ENCODE measurements at places on chromosomes 13 and 19.

DNA sequence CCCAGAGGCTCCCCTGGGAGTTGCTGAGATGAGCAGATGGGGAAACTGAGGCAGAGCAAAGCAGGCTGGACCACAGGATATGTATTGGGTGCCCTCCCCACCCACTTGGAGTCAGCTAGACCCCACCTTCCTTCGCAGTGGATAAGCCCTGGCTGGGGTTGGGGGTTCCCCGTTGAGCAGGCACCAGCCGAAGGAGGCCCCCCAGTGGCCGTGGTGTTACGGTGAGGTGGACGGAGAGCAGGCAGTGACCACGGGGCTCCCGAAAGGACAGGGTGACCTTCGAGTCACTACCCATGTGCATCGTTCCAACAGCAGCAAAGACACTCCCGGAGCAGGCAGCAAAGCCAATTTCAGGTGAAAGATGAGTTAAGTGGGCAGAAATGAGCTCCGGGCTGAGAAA is 62.4 kb upstream of the ADGRE5 start:
- DNase-seq = no peak

- DNase-seq = no peak
Observed at GRCh38 chr19:47529018-47529742, 14.3 kb upstream of the NAPA start.

DNA sequence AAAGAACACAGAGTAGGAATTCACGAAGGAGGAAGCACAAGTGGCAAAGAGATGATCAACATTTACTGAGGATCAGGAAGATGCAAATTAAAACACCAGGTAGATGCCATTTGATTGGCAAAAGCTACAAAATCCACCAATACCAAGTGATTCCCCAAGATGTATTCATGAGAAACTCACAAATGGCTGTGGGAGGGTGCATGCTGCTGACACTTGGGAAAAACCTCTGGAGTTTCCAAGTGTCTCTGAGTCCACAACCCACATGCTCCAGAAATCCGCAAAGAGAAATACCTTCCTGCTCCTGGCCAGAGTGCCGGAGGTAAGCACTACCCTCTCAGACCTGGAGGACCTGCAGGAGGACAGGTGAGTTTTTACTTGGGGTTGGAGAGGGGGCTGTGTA is 35.7 kb downstream of the ARRDC2 start:
- no peak for DNase-seq

GRCh38 chr19:51544038-51544437 is 12.6 kb upstream of the SIGLEC6 start:
- no peak for DNase-seq

GRCh38 chr19:45037393-45038169 is 1.3 kb upstream of the CLASRP start:
- no peak for DNase-seq

DNA sequence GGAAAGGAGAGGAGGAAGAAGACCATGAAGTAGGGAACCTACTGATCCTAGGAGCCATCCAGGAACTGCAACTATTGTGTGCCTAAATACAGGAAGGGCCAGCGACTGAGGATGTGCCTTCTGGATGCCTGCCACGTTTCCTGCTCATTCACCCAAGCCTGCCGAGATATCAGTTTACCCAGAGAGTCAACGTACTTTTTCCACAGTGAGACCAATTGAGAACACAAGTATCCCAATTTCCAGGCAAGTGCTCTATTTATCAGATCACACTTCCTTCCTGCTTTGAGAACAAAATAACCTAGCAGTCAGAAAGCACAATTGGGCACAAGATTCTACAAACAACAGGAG is 122.4 kb downstream of the AKAP11 start:
- no peak for DNase-seq

DNA sequence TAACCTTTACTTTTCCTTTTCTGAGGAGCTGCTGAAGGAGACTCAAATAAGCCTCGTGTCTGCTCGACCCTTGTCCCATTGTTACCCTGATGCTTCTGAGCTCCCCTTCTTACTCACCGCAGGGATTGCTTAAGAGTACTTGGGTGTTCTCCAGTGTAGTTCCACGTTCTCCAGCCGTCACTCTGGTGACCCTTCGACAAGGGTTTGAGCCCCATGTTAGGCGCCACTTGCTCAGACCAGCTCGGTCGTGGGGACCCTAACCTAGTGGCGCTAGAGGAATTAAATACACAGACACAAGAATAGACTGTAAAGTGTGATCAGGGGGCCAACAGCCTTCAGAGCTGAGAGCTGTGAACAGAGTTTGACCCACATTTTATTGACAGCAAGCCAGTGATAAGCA is 10.3 kb downstream of the ZNF480 start:
- no peak for DNase-seq
